Left ventricle myocardium inferior (tissue), 1 donor: ENCODE measurements at places on chromosomes 5 and 9. TPM values are rescaled to one million over a fixed set of nuclear protein-coding genes. Genes with fewer than 3 reads are reported as not detected.

DNA sequence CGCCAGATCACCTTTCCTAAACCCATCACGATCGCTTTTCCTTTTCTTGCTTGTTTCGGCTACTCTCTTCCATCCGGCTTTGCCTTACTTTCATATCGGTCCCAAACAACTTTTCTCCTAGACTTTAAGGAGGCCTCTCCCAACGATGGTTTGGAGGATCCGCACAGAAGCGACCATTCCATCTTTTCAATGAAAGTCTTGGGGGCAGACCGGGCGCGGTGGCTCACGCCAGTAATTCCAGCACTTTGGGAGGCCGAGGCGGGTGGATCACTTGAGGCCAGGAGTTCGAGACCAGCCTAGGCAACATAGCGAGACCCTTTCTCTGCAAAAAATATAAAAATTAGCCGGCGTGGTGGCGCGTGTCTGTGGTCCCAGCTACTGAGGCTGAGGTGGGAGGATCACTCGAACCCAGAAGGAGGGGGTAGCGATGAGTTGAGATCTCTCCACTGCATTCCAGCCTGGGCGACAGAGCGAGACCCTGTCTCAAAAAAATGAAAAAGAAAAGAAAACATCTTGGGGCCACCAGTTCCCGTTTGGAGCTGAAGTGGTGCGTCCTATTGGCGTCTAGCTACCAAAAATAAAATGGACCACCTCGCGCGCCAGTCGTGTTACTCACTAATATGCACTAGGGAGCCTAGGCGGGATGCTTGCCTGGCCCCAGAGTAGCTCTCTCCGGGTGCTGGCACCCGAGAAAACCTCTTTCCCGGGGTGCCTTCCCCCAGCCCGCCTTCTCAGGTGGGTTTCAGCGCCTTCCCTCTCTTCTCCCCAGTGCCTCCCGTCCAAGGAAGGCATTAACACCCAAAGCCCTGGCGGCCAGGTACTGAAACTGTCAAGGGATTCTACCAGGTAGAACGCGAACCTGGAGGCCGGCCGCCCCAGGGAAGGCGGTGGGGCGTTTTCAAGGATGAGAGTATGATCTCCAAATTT lies 800 bp upstream of the AP3B1 start:
- no peaks in the 10 kb centered on the region for H3K27me3 ChIP-seq
- peak overlapping the region; percentile 87 for H3K4me3 ChIP-seq

- H3K27me3 ChIP-seq, result no peaks in the 10 kb centered on the region
- H3K27ac ChIP-seq, result no peak overlapping the region
- H3K36me3 ChIP-seq, result no peaks in the 10 kb centered on the region
- no peak overlapping the region for H3K4me3 ChIP-seq
Measured at GRCh38 chr5:39652036-39652435, 227.3 kb upstream of the DAB2 start.

DNA sequence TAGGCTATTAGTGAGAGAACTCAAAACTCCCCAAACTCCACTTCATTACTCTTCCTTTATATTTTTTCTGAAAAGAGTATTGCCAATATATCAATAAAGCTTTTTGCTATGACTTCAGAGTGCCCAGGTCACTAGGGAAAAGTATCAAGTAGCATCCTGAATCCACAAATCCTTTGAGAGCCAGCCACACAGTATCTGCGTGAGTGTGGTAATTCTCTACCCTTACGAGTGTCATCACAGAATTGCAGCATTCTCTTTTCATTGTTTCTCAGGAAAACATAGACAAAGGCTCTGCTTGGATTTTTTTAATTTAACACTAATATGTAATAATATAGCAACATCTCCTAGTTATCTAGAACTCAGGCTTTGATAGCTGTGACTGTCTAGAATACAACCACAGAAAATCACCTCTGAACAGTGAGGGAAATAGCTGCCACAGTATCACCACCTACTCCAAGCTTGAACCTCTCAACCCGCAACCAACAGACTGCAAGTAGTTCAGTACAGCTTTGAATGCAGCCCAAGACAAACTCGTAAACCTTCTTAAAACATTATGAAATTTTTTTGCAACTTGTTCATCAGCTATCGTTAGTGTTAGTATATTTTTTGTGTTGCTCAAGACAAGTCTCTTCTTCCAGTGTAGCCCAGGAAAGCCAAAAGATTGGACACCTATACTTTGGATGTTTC lies 79.3 kb upstream of the CCDC152 start:
- no peak overlapping the region for H3K4me3 ChIP-seq
- H3K27ac ChIP-seq, result peak overlapping the region; percentile 12
- peaks cover 15% of the 10 kb centered on the region for H3K4me1 ChIP-seq
- no peaks in the 10 kb centered on the region for H3K27me3 ChIP-seq
- DNase-seq, result no peak
- no peaks in the 10 kb centered on the region for H3K36me3 ChIP-seq

DNA sequence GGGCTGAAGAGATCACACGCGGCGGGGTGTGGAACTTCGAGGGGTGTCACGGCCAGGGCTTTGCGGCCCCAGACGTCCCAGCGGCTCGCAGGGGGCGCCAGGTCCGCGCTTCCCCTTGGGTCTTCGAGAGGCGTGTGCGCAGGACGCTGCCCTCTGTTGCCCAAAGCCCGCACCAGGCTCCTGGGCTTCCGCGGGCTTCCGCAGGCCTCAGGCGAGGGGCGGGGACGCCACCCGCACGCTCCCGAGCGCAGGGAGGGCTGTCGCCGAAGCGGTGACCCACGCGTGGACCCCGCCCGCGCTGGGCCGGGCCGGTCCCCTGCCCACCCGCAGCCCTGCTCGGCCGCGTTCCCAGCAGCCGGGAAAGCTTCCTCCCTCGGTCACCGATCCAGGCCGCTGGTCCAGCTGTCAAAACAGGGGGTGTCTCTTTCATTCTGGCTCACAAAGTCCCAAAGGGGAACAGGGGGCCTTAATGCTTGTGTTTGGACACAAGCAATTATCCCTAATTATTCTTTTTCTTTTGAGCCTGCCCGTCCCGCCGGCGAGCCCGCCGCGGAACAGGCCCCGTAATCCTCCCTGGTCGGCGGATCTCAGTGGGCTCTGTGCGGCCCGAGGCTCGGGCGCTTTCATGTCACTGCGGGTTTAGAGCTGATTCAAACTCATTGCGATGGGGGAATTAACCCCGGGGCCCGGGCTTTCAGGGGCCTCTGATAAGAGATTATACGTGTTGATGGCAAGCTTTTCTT lies 60.6 kb downstream of the TMEM174 start:
- H3K4me1 ChIP-seq, result peaks cover 32% of the 10 kb centered on the region
- peak; percentile 14 for DNase-seq
- peaks cover 100% of the 10 kb centered on the region for H3K27me3 ChIP-seq
- H3K27ac ChIP-seq, result no peak overlapping the region

DNA sequence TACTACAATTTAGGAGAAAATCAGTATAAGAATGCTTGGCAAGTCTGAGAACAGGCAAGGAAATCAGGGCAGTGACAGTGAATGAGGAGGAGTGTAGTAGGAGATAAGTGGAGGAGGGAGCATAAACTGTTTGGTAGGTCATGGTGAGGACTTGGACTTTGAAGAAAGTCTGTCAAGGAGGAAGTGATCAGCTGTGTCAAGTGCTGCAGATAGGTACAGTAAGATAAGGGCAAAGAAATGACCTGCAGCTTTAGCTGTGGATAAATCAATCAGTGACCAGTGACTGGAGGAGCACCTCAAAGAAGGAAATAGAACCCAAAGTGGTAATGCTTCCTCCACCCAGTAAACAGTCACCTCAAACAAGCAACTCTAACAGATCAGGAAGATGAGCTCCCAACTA lies 106.3 kb downstream of the RAPGEF6 start:
- peaks cover 56% of the 10 kb centered on the region for H3K4me1 ChIP-seq
- no peaks in the 10 kb centered on the region for H3K27me3 ChIP-seq
- no peak overlapping the region for H3K4me3 ChIP-seq
- no peak overlapping the region for H3K27ac ChIP-seq

NMUR2 gene
- not detected for total RNA-seq
